ENCODE measurements at places on chromosomes 6 and 20. TPM values are rescaled to one million over a fixed set of nuclear protein-coding genes. Genes with fewer than 3 reads are reported as not detected.

- no peak for DNase-seq
Observed at GRCh38 chr6:166707045-166707444, 80.0 kb upstream of the RPS6KA2 start.

VSX1 gene
- polyA plus RNA-seq: not detected

GRCh38 chr6:4908062-4908461, 95.8 kb downstream of the RPP40 start:
- no peak for DNase-seq

DNA sequence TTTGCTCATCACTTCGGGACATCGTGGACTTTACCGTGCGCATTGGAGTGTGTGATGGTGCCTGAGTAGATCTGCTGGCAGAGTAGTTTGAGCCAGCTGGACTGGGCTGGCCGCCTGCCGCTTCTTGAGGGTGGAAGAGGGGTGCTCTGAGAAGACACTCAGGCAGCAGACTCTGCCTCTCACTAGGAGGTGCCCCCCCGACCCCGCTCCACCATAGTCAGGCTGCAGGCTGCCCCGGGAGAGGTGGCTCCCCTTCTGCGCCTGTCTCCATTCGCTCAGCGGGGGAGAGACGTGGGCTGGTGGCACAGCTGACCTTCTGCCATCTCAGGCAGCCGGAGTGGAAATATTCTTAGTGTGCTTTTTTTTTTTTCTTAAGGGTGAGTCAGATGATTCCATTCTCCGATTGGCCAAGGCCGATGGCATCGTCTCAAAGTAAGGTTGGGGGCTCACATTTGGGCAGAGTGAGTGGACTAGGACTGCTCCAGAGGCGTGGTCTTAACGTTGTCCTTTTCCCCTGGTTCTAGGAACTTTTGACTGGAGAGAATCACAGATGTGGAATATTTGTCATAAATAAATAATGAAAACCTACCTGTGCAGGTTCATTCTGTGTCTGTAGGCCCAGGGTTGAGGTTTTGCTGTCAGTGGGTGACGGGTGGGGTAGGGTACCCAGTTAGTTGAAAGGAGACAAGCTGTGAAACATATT, 1.2 kb downstream of the RPS21 start:
- DNase-seq: no peak

GRCh38 chr6:1203546-1203945, 108.4 kb upstream of the FOXQ1 start:
- no peak for DNase-seq

CASS4 gene
- polyA plus RNA-seq: 2.8 TPM

SPAG4 gene
- polyA plus RNA-seq: 2.3 TPM

- no peak for DNase-seq
Observed at GRCh38 chr20:4324611-4325243, 309.4 kb upstream of the RNF24 start.

- DNase-seq: peak; percentile 78
Observed at GRCh38 chr6:113595911-113596376, 261.2 kb upstream of the MARCKS start.

DNA sequence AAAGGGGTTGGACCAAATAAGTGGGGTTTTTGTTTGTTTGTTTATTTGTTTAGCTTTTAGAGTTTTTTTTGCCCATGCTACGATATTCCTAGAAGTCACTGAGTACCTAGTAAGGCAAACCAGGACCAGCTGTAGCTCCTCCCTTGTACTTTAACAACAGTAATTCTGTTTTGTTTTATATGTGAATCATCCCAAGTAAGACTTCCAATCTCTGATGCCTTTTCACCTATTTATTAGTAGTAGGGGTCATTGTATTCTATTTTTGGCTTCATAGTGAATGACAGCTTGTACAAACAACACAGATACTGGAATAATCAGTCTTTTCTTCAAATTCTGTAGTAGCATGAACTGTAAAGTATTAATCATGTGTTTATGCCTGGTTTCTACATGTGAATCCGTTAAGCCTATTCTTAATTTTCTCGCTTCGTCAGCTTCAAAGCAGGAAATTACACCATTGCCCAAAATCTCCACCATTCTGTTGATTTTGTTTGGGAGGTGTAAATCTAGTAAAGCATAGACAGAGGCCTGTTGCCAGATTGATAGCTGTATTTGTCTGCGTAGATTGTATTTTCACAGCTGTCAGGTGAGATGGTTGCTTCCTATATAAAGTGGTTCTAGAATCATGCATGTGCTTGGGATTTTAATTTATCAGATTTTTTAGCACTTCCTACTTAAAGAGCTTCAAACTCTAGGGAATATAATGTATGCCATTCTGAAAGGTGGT, 151.5 kb upstream of the FLRT3 start:
- no peak for DNase-seq

DNA sequence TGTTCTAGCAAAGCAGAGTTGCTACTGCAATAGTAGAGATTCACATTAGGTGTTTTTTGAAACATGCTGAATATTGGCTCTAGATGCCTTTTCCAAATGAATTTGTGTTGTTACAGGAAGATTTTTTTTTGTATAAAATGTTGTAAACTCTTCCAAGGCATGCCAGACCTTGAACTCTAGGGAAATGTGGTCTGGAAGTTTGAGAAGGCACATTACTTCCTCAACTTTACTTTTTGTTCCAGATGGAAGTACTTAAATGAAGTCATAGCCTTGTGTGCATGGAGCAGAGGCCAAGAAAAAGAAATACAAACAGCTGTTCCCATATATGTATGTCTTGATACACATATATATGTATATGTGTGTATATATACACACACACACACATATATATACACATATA, 585.7 kb upstream of the MARCKS start:
- no peak for DNase-seq

DNA sequence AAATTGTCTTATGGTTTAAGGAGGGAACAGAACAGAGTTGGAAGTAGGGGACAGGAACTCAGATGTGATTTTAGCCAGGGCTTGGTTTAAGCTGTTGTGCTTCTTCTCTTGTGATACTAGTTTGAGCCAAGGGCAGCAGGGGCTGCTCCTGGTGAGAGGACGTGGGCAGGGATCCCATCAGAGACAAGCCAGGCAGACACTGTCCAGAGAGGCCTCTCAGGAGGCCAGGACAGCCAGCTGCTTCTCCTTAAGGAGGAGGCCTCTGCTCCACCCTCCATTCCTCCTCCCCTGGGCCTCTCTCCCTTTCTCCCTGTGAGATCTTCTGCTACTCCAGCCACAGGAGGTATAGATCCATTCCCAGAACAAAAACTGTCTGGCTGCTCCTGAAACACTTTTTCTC, 108.4 kb upstream of the MLN start:
- DNase-seq: no peak

DNA sequence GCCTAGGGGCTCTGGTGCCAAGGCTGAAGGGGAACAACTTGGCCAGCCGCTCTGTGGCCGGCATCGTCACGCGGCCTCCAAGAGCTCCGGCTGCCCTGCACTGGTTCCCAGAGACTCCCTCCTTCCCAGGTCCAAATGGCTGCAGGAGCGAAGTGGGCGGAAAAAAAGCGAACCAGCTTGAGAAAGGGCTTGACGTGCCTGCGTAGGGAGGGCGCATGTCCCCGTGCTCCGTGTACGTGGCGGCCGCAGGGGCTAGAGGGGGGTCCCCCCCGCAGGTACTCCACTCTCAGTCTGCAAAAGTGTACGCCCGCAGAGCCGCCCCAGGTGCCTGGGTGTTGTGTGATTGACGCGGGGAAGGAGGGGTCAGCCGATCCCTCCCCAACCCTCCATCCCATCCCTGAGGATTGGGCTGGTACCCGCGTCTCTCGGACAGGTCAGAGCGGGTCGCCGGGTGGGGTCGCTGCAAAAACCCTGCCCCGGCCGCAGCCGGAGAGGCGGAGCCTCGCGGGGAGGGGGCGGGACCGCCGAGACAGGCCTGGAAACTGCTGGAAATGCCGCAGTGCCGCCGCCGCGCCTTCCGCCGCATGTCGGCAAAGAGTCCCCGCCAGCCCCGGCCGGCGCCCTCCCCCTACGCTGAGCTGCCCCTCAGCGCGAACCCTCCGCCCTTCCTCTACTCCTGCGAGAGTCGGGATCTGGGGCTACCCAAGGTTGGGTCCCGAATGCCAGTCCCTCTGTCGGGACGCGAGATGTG, 814 bp upstream of the HSP90AB1 start:
- DNase-seq: no peak

SULF2 gene
- 77.2 TPM for polyA plus RNA-seq

- no peak for DNase-seq
Observed at GRCh38 chr6:118578617-118579016, 30.5 kb downstream of the PLN start.

PGC gene
- polyA plus RNA-seq: not detected

DNA sequence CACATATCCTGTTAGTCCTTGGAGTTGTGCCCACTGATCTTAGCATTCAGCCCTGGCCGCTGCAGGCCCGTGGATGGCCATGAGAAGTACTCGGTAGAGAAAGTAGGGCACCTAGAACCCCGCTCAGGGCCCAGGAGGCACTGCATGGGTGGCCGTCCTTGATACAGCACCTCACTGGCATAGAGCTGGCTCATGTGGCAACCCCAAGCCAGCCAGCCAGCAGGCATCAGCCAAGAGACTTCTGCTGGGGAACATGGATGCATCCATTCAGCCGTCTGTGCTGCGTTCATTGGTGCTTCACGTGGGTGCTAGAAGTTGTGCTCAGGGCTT, 10.6 kb downstream of the PYGB start:
- no peak for DNase-seq

DNA sequence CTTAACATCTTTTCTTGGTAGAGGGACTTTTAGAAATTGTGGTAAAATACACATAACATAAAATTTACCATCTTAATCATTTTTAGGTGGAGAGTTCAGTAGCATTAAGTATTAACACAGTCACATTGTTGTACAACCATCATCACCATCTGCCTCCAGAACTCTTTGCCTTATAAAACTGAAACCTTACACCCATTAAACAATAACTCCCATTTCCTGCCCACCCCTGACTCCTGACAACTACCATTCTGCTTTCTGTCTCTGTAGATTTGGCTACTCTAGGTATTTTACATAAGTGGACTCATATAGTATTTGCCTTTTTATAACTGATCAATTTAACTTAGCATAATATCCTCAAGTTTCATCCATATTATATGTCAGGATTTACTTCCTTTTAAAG, 88.7 kb downstream of the ZHX3 start:
- DNase-seq: no peak

DNA sequence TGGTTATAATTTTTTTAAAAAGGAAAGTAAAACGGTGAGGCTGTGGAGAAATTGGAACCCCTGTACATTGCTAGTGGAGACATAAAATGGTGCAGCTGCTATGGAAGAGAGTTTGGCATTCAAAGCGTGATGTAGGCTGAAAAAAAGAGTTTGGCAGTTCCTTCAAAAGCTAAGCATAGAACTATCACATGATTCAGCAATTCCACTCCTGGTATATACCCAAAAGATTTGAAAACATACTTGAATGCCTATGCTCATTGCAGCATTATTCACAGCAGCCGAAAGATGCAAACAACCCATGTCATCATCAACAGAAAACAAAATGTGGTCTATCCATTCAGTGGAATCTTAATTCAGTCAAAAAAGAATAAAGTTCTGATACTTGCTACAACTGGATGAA, 4.5 kb upstream of the SGK2 start:
- no peak for DNase-seq

- DNase-seq: no peak
Observed at GRCh38 chr6:15793288-15793687, 130.5 kb upstream of the DTNBP1 start.

BLCAP gene
- 75.9 TPM for polyA plus RNA-seq

DNA sequence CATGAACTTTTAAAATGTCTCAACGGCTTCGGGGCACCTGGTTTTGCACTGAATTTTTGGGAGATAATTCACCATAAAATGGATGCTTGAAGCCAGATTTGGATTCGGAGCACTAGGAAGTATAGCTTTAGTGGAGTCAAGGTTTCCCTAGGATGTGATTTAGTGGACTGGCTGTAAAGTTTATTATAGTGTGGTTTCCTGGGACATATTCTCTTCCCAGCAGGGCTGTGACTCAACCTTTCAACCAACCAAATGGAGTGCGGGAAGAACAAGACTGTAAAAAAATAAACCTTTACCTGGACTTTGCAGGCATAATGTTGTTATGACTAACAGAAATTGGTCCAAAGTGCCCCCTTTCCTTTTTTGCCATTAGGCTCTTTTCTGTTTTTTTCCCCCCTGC, 327.4 kb upstream of the MAN1A1 start:
- no peak for DNase-seq

CPXM1 gene
- polyA plus RNA-seq: 257 TPM

Measured in right renal cortex interstitium (tissue), 3 donors.